ENCODE measurements at places on chromosomes 16 and 17.

DNA sequence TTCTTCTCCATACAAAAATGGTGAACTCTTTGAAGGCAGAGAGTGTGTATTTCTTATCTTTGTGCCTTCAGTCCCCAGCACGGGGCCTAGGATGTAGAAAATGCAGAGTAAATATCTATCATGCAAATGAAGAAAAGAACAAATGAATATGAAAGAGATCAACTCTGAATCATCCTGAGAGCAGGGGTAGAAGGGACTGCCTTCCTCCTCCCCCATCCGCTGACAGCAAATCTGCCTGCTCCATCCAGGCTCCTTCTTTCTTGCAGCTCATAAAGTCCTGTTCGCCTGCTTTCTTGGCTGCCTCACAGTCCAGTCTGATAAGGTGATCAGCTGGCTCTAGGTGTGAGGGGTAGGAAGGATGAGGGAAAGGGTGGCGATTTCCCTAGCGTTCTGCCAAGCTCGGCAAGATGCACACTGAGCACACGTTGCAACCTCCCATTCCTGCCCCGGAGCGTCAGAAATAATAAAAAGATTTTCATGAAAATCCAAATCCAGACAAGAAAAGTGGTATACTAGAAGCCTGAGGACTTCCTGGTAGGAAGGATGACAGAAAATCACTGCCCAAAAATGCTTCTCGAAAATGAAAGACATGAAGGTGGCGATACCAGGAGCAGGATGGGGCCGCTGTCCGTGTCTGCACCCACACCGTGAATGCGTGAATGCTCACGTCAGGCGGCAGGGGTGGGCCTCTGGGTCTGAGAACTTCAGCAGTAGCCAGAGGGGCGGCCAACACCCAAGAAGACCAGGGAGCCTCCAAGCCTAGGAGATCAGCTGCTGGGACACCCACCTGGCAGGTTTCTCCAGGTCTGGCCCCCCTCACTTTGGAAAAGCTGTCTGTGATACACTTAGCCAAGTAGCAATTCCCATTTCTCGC, 67.1 kb downstream of the VPS53 start:
- DNase-seq, result no peak

- DNase-seq, result no peak
Observed at GRCh38 chr17:67041531-67041930, 2.8 kb upstream of the CACNG1 start.

- DNase-seq, result no peak
Observed at GRCh38 chr17:63646488-63646806, 24.2 kb downstream of the MAP3K3 start.

- DNase-seq, result no peak
Observed at GRCh38 chr16:81752225-81752875, 26.7 kb upstream of the PLCG2 start.

- DNase-seq, result no peak
Observed at GRCh38 chr16:79843631-79844043, 243.1 kb upstream of the MAF start.

DNA sequence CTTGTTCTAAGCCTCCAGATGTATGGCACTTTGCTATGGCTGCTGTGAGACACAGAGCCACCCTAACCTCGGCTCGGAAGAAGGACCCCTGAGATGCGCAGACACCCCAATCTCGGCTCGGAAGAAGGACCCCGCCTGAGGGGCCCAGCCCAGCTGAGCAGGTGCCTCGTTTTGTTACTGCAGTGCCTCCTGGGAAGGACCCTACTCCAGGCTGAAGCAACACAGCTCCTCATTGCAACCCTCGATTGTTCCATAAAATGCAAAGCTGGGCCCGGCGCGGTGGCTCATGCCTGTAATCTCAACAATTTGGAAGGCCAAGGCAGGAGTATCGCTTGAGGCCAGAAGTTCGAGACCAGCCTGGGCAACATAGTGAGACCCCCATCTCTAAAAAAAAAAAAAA, 61.3 kb downstream of the C16orf95 start:
- DNase-seq, result no peak

GRCh38 chr17:45742251-45742650, 41.9 kb upstream of the CRHR1 start:
- no peak for DNase-seq

DNA sequence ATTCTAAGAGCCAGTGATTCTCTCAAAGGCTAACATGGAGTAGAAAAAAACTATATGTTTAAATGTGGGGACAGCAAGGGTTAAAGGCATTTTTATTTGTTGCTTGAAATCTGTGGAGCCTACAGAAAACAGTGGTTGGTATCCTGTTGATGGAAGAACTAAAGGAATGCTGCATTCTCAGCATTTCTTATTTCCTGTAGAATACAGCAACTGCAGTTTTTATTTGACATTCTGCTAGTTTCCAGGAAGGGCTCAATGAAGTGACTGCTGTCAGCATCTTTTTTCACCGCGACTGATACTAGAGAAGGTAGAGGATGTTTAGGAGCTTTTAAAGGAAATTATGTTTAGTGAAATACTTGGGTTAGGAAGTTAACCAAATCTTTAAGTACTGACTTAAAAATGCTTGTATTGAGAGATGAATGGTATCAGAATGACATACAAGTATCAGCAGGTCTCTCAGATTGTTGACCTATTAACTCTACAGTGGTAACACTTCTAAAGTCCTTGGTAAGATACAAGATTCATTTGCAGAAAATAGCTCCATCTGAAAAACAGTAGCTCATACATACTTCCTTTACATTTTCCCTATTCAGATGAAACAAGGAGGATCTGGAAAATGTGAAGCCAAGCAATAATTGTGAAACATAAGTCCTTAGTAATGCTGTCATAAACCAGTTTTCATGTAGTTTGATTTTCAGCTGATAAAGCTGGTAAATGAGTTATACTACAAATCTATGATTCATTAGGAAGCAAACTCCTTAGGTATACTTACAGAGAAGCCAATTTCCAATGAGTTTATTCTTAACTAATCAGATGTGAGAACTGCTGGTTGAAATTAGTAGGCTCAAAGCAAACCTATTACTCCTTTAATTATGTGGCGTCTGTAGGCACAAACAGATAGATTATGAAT, 15.2 kb downstream of the CLTC start:
- DNase-seq, result peak; percentile 77

DNA sequence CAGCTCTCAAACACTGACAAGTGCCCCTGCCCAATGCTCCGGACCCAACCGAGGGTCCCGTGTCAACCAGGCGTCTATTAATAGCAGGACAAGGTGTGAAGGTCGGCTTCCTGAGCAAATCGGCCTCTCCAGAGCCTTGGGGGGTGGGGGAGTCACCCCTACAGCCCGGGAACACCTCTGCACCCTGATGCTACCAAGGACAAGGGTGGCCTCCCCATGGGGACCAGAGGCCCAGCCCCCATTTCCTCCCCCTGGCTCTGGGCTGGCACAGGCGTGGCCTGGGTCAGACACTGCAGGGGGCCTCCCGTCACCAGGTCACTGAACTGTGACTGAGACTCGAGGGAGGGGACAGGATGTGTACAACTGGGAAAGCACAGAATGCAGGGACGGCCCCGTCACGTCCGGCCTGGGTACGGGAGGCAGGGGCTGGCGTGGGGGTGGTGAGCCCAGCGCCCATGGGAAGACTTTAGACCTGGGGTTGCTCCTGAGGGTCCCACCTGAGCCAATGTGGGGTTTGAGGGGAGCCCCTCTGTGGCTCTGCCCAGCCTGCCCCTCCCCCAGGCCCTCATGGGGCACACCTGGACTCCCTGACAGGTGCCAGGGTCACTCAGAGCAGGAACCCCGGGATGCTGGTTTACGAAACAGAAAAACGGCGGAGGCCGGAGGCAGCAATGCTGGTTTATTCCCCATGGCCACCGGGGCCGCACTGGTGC, 579 bp upstream of the CYBA start:
- DNase-seq, result no peak

GRCh38 chr17:32123782-32124181, 18.5 kb upstream of the RHOT1 start:
- no peak for DNase-seq

GRCh38 chr16:19238406-19238805, 47.1 kb upstream of the CLEC19A start:
- DNase-seq, result no peak

- peak; percentile 63 for DNase-seq
Observed at GRCh38 chr17:75820094-75821080, 23.8 kb downstream of the UNC13D start.

- DNase-seq, result no peak
Observed at GRCh38 chr17:29443041-29443739, 53.0 kb downstream of the TAOK1 start.
